Neural crest cell (in vitro differentiated cells): ENCODE measurements at places on chromosomes 16 and 17. TPM values are rescaled to one million over a fixed set of nuclear protein-coding genes. Genes with fewer than 3 reads are reported as not detected.

The XAF1 gene
- not detected in 2 replicates for total RNA-seq

The ZNF23 gene
- 14.2 and 14.3 TPM in 2 replicates for total RNA-seq

The PRDM7 gene
- total RNA-seq, result not detected in 2 replicates

The SOCS3 gene
- 5.4 and 6.1 TPM in 2 replicates for total RNA-seq

The MED31 gene
- total RNA-seq, result 23.0 and 27.7 TPM in 2 replicates

DNA sequence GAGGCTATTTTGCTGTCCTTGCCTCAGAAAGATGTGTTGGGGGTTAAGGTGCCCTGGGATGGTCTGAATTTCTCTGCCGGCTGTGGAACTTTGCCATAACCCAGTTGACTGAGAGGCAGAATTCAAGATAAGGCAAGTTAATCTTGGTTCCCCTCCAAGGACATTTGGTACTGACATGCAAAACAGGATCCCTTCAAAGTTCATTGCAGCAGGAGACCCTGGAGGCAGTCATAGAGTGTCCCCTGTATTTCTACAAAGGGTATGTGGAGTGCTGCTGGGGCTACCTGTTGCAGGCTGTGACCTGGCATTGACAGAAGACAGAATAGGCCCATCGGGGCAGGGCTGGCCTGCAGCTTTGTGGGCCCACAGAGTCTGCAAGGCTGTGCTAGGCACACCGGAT is 135.6 kb upstream of the IRX3 start:
- DNase-seq, result no peak

DNA sequence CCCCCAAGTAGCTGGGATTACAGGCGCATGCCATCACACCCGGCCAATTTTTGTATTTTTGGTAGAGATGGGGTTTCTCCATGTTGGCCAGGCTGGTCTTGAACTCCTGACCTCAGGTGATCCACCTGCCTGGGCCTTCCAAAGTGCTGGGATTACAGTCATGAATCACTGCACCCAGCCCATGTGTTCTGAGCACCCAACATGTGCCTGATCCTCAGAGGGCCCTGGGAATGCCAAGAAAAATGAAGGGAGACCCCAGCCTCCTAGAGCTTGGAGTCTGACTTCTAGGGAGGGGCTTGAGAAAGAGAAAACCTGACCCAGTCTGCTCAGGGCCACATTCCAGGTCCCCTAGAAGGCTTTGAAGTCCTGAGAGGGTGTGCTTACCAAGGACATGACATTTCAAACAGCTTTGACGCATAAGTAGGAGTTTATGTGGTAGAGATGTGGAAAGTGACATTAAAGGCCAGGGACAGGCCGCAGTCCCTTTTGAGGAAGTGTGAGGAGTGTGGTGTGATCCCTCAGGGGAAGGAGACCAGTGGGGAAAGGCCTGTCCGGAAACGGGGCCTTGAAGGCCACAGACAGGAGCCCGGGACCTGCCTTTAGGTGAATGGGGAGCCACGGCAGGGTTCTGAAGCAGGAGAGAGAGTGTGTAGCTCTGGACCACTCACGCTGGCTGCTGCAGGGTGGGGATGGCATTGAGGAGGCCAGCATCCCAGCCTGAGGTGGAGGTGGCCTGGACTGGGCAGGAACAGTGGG is 1.1 kb upstream of the CCL22 start:
- no peak for DNase-seq

- DNase-seq, result no peak
Measured at GRCh38 chr16:65700596-65700995, 578.7 kb upstream of the CDH11 start.

- DNase-seq, result no peak
Measured at GRCh38 chr17:5541610-5542202, 42.6 kb downstream of the NLRP1 start.

DNA sequence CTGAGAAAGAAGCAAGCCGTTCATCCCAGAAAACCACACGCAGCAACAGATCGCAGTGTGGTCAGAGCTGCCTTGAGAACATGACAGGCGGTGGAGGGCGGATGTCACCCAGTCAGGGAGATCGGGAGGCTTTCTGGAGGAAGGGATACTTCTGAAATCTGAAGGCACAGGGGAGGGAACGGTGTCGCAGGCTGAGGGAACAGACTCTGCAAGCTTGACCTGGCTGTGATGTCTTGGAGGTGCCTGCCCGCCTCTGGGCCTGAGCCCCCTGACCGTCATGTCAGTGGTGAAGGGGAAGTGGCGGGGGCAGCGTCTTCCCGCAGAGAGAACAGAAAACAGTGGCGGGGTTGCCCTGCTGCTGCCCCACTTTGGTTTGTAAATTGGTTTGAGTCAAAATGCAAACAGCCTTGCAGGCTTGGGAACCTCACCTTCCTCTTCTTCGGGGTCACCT is 8.1 kb upstream of the ATP2A3 start:
- DNase-seq, result no peak

GRCh38 chr17:78640700-78641099 is 63.5 kb upstream of the DNAH17 start:
- no peak for DNase-seq

- no peak for DNase-seq
Measured at GRCh38 chr16:72224260-72224768, 52.4 kb upstream of the PMFBP1 start.

GRCh38 chr17:67818110-67819002 is 6.9 kb upstream of the BPTF start:
- DNase-seq, result no peak

DNA sequence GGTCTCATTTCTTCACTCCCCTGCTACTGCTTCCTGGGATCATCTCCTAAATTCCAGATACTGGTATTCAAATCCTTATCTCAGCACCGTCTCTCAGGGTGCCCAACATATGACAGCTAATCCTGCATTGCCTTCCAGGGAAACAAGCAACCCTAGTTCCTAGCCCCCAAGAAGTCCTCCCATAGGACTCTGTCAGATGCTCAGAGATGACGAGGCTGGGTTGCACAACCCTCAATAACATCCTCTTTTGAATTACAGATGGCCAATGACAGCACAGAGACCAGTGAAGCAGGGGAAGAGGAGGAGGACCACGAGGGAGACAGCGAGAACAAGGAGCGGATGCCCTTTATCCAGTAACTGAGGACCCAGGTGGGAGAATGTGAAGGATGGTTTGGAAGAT is 45.0 kb upstream of the CLEC3A start:
- DNase-seq, result no peak

- DNase-seq, result no peak
Measured at GRCh38 chr16:86530251-86531190, 20.2 kb downstream of the FOXF1 start.

GRCh38 chr17:72183194-72183685 is 62.4 kb downstream of the SOX9 start:
- DNase-seq, result no peak

- DNase-seq, result no peak
Measured at GRCh38 chr16:64180136-64180900, 941.5 kb downstream of the CDH11 start.

DNA sequence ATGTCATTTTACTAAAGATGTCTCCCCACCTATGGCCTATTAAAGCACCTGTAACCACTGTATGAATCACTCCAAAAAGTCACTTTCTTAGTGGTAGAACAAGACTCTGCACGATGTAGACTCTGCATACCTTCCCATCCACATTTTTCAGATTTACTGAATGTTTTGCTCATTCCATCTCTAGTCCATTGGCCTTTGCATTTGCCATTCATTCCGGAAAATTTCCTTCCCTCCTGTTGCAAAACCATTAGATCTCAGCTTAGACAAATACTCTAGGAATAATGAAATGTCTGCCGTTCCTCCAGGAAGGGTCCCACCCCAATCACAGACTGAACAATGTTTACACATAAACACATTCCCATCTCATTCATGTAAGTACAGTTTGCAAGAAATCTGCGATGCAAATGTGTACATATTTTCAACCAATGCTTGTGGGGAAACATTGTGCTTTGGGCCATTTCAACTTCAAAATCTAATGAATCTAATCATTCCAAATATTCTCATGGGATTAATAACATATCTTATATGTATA is 146.3 kb upstream of the XYLT1 start:
- no peak for DNase-seq

DNA sequence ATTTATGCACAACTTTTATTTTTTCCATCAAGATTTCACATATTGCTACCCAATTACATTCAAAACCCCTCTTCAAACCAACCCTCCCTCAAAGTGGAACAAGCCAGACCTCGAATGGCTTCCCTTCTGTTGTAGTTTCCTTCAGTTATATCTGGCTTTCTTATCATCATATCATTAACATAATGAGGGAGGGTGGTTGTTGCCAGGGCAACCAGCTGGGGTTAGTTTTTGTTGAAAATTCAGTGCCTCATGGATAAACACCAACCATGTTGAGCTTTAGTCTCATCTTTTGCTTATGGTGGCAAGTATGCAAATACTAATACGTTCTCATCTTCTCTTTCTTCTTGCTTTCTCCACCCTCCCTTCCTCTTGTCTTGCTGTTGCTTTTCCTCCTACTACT is 359.7 kb downstream of the CDH11 start:
- DNase-seq, result no peak

- DNase-seq, result no peak
Measured at GRCh38 chr16:20397468-20398074, 7.0 kb downstream of the PDILT start.

- no peak for DNase-seq
Measured at GRCh38 chr17:57295526-57296023, 39.3 kb downstream of the MSI2 start.

- no peak for DNase-seq
Measured at GRCh38 chr16:48161906-48162305, 6.1 kb upstream of the ABCC12 start.

GRCh38 chr16:10870137-10870776 is 6.7 kb upstream of the CIITA start:
- DNase-seq, result no peak

DNA sequence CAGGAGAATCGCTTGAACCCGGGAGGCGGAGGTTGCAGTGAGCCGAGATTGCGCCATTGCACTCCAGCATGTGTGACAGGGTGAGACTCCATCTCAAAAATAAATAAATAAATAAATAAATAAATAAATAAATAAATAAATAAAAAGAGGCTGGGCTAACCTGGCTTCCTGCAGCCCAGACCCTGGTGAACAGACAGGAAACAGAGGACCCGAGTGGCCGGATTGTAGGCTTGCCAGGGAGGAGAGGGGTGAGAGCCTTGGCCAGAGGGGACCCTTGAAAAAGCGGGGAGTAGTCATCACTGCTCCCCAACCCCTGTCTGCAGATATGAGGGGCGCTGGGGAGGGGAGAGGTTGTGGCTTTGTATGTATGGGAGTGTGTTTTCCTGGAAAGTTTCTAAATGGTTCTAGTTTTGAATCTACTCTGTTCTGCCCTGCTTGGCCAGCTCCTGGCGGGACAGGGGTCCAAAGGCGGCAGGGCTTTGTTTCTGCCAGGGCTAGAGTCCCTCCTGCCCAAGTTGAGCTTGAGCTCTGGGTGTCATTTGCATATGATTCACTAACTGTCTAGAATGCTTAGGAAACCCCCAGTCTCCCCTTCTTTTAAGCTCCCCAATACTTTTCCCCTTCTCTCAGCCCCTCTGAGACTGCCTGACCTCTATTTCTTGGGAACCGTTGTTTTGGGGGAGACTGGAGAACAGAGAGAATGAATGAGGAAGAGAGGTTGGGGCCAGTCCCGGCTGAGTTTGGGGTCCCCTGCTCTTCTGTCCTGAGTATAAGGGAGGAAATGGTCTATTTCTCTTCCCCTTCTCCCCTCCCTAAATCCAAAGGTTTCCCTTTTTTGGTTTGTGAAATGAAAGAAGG is 16.4 kb downstream of the RARA start:
- no peak for DNase-seq

DNA sequence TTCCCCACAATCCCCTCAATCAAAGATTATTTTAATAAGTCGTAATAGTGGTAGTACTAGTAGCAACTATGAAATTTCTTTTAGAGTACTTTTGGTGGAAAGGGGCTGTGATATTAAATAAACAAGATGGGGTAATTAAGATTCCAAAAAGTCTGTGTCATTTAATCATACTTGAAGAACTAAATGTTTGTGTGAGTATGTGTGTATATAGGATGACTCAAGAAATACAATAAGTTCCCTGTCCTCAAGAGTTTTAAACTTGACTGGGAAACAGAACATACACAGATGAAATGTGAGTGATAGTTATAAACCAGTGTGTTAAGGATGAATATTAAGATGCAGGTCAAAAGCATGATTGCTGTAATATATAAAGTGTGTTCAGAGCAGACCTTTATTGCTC is 2.3 kb downstream of the ALDH3A2 start:
- DNase-seq, result no peak

- DNase-seq, result no peak
Measured at GRCh38 chr17:39754958-39755553, 17.3 kb downstream of the GRB7 start.

DNA sequence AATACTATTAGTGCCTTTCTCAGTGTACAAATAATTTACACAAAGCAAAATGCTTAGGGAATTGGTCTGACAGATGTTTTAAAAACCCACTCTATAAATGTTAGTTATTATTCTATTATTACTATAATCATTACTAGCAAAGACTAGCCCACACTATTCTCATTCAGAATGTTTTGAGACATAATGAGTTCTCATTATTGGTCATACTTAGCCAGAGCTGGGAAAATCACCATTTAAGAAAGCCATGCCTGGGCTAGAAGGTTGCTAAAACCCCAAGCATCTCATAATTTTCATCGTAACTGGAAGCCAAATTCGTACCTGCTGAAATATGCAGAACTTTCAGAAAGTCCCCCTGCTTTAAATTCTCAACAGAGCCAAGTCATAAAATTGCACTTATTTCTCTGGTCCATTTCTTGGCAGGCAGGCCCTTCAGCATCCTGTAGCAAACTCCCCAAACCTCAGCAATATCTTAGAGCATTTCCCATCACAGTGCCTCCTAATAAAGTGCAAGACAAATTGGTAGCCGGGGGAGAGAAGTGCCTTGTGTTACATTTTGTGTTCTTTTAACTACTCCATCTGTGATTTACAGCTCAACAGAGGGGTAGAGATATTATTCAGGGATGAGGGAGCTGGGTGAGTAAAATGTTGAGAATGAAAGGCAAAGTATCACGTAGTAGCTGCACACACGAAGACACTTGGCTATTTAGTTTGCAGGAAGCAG is 79.8 kb upstream of the ADAMTS18 start:
- DNase-seq, result no peak

GRCh38 chr16:2992383-2993081 is 12.3 kb upstream of the PKMYT1 start:
- DNase-seq, result no peak

DNA sequence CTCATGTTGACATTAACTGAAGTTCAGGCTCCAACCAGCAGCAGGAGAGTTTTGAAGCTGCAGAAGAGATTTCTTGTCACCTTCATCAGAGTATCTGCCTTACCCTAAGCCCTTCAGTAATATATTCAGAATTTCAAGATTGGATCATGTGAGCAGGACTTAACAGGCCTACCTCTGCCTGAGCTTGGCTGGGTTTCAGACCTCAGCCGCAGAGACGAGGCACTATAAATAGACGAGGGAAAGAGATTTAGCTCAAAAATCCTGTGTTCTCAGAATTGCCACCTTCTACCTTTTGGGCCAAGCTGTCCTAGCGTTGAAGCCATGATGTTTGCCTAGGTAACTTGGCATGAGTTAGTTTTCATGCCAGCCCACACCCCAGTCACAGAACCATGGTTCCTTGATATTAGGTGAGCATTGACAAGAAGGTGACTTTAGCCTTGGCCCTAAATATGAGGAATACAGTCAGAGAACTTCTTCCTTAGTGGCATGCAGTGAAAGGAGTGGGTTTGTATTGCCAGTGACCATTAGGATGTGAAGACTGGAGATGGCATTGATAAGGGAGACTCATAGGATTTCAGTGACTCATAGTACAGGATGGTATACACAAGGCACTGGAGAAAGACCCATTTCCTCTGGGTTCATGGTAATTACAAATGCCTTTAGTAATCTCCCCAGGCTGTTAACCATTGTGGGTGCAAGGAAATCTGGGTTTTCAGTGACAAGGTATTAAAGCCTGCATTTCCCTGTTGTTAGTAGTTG is 224.3 kb downstream of the MSI2 start:
- no peak for DNase-seq
